Breast epithelium (tissue), 4 donors: ENCODE measurements at places on chromosomes 1 and 21.

GRCh38 chr1:19802269-19802668 is 2.6 kb upstream of the TMCO4 start:
- H3K27me3 ChIP-seq: no peaks in the 10 kb centered on the region
- no peak overlapping the region for H3K27ac ChIP-seq
- H3K4me3 ChIP-seq: no peak overlapping the region

GRCh38 chr1:205584732-205585131 is 47.1 kb downstream of the ELK4 start:
- no peak for DNase-seq
- H3K36me3 ChIP-seq: no peaks in the 10 kb centered on the region
- H3K4me3 ChIP-seq: no peak overlapping the region
- H3K4me1 ChIP-seq: no peaks in the 10 kb centered on the region

DNA sequence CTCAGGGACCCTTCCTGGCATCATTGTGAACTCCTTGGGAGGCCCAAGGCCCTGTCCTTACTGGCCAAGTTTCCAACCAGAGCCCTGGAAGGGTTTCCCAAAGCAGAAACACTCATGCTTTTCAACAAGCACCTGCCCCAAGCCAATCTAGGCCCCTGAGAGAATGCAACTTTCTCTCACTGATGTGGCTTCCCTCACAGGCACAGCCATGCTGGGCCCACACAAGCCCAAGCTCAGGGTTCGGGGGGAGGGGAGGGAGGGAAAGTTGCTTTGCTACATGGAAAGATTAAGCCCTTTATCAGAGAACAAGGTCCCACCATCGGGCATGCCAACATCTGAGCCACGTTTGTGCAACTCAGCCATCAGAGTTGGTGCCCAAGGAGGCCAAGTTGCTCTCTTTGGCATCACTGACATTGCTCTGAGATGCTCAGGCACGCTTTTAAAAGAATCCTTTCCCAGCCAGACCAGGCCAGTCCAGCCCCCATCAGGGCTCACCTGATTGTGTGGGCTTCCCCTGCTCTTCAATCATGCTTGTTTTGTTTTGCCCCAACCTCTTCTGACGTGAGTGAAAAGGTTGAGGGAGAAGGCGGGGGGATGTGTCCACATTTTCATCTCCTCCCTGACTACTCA is 43.5 kb downstream of the RIMS3 start:
- peak; percentile 31 for DNase-seq
- H3K4me1 ChIP-seq: no peaks in the 10 kb centered on the region
- no peak overlapping the region for H3K4me3 ChIP-seq
- no peaks in the 10 kb centered on the region for H3K36me3 ChIP-seq
- H3K27me3 ChIP-seq: no peaks in the 10 kb centered on the region

GRCh38 chr21:44354775-44355771 is 1.7 kb downstream of the TRPM2 start:
- no peak overlapping the region for H3K4me3 ChIP-seq
- peaks cover 38% of the 10 kb centered on the region for H3K27me3 ChIP-seq
- DNase-seq: no peak

GRCh38 chr1:12161662-12162458 is 4.9 kb upstream of the TNFRSF1B start:
- no peaks in the 10 kb centered on the region for H3K4me1 ChIP-seq
- H3K36me3 ChIP-seq: no peaks in the 10 kb centered on the region
- no peaks in the 10 kb centered on the region for H3K27me3 ChIP-seq
- H3K4me3 ChIP-seq: no peak overlapping the region
- peak; percentile 73 for DNase-seq

GRCh38 chr1:171898941-171899340 is 57.6 kb downstream of the DNM3 start:
- no peaks in the 10 kb centered on the region for H3K36me3 ChIP-seq
- H3K27ac ChIP-seq: peak overlapping the region; percentile 39
- H3K27me3 ChIP-seq: no peaks in the 10 kb centered on the region
- DNase-seq: no peak
- no peaks in the 10 kb centered on the region for H3K4me1 ChIP-seq
- no peak overlapping the region for H3K4me3 ChIP-seq

DNA sequence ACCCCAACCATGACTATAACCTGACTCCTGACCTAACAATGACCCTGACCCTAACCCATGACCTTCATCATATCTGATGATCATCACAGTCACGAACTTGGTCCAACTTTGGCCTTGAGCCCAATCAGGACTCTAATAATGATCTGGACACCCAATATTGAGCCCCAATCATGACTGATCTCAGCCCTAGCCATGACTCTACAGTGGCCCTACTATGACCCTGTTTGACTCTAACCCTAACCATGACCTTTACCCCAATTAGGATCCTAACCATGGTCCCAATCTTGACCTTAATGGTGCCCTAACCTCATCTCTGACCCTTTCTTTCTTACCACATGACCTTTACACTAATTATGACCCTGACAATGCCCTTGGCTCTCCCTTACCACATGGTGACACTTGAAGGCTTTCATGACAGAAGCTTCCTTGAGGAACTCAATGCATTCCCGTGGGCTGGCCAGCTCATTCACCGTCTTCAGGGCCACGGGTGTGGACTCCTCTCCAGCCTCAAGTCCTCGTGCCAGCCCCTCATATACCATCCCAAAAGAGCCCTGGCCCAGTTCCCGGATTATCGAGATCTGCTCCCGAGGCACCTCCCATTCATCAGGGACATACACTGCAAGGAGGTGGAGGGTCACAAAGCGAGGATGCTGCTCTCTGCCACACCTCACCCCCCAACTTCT is 16.2 kb downstream of the INSRR start:
- DNase-seq: no peak
- no peaks in the 10 kb centered on the region for H3K36me3 ChIP-seq
- H3K4me1 ChIP-seq: no peaks in the 10 kb centered on the region
- H3K4me3 ChIP-seq: no peak overlapping the region
- H3K27me3 ChIP-seq: peaks cover 40% of the 10 kb centered on the region

DNA sequence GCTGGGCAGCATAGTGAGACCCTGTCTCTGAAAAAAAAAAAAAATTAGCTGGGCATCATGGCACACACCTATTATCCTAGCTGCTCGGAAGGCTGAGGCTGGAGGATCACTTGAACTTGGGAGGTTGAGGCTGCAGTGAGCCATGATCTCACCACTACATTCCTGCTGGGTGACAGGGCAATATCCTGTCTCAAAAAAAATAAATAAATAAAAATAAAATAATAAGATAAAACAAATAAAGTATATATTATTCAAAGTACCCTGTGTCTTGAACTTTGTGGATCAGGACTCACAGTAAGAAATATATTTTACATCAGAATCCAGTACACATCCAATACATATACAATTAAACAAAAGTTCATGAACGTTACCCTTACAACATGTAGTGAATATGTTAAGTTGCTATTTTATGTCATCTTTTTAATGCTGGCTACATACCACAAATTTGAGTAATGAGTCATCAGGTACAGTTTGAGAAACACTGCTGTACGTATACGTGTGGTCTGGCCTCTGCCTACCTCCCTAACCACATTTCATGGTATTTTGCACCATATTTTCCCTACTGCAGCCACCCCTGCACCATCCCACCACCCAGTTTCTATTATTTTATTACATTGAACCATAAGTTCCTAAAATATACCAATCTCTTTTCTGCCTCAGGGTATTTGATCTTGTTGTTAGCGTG is 4.4 kb downstream of the NME7 start:
- no peak for DNase-seq
- no peak overlapping the region for H3K27ac ChIP-seq
- no peaks in the 10 kb centered on the region for H3K27me3 ChIP-seq
- H3K36me3 ChIP-seq: no peaks in the 10 kb centered on the region
- H3K4me3 ChIP-seq: no peak overlapping the region

DNA sequence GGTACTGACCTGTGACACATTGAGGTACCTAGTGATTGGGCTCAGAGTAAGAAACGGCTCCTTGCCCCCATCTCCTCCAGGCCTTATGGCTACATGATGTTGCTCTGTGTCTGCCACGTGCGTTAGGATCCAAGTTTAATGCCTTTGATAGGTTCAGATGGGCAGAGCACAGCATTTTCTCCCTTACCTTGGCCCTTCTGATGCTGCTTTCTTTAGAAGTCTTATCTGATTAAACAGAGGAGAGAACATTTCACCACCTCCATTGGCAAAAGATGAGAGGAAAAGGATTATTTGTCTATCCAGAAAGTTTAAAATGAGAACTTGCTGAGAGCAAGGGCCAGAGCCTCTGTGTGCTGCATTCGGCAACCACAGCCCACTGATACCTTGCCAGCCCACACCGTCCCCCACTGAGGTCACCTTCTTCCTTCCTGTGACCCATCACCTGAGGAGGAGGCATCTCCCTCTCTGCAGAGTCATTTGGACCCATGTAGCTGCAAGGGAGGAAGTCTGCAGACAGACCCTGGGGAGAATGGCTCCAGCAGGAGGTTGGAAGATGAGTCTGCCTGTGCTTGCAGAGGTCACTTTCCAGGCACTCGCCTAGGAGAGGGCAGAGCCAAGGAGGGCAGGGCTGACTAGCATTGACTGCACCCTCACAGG is 16.7 kb downstream of the SHISA4 start:
- peak overlapping the region; percentile 89 for H3K27ac ChIP-seq
- peak overlapping the region; percentile 15 for H3K4me3 ChIP-seq
- H3K36me3 ChIP-seq: no peaks in the 10 kb centered on the region
- H3K27me3 ChIP-seq: no peaks in the 10 kb centered on the region
- no peaks in the 10 kb centered on the region for H3K4me1 ChIP-seq

GRCh38 chr1:17944646-17945045 is 163.0 kb upstream of the IGSF21 start:
- no peaks in the 10 kb centered on the region for H3K27me3 ChIP-seq
- no peak overlapping the region for H3K4me3 ChIP-seq
- H3K4me1 ChIP-seq: no peaks in the 10 kb centered on the region
- no peaks in the 10 kb centered on the region for H3K36me3 ChIP-seq

DNA sequence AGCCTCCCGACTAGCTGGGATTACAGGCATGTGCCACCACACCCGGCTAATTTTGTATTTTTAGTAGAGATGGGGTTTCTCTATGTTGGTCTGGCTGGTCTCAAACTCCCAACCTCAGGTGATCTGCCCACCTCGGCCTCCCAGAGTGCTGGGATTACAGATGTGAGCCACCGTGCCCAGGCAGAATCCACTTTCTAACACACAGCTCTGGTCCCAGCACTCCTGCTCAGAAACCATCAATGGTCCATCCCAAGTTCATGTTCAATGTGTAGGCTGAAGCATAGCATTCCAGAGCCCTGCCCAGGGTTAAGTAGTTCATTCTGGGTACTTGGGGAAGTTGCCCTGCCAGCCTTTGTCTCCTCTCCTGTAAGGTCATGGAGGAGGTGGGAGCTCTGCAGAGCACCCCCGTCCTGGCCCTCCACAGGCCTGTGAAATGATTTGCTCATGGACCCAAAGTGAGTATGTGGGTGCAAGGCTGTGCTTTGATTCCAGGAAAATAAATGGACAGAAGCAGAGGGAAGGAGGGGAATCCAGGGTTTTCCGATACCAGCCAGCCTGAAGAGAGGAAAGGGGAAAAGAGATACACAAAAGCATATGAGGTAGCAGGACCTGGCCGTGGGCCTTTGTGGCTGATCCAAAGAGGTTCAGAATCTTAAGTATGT is 55.2 kb downstream of the NENF start:
- H3K27ac ChIP-seq: peak overlapping the region; percentile 79
- no peaks in the 10 kb centered on the region for H3K27me3 ChIP-seq
- no peaks in the 10 kb centered on the region for H3K4me1 ChIP-seq
- no peaks in the 10 kb centered on the region for H3K36me3 ChIP-seq
- DNase-seq: peak; percentile 41

GRCh38 chr1:8871539-8871935 is 6.9 kb downstream of the ENO1 start:
- DNase-seq: no peak
- H3K4me1 ChIP-seq: peaks cover 38% of the 10 kb centered on the region
- H3K36me3 ChIP-seq: peaks cover 10% of the 10 kb centered on the region
- no peaks in the 10 kb centered on the region for H3K27me3 ChIP-seq

DNA sequence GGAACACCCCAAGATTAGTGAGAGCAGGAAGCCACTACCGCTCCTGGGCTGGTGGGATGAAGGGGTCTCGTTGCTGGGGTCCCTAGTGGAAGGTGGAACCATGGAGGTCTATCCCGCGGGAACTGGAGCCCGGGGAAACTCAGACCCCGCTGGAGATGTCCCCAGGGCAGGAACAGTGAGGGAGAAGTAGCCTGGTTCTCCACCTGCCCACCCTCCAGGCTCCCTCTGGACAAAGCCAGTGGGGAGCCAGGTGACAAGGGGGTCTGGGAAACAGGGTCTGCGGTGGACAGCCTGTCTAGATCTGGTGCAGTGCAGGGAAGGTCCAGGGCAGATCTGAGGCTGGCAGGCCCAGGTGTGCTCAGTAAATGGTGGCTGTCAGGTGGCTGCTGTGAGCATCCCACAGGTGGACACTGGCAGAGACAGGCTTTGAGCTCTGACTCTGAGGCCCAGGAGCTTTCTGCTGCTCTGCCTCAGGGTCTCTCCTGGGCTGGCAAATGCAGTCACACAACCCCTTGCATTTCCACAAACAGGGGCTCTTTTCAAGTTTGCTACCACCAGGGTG is 88.0 kb upstream of the TLR5 start:
- no peaks in the 10 kb centered on the region for H3K4me1 ChIP-seq
- no peak overlapping the region for H3K27ac ChIP-seq

- DNase-seq: no peak
- no peak overlapping the region for H3K27ac ChIP-seq
- H3K36me3 ChIP-seq: no peaks in the 10 kb centered on the region
- no peak overlapping the region for H3K4me3 ChIP-seq
- H3K4me1 ChIP-seq: no peaks in the 10 kb centered on the region
Measured at GRCh38 chr1:36851087-36851486, 183.2 kb downstream of the GRIK3 start.

DNA sequence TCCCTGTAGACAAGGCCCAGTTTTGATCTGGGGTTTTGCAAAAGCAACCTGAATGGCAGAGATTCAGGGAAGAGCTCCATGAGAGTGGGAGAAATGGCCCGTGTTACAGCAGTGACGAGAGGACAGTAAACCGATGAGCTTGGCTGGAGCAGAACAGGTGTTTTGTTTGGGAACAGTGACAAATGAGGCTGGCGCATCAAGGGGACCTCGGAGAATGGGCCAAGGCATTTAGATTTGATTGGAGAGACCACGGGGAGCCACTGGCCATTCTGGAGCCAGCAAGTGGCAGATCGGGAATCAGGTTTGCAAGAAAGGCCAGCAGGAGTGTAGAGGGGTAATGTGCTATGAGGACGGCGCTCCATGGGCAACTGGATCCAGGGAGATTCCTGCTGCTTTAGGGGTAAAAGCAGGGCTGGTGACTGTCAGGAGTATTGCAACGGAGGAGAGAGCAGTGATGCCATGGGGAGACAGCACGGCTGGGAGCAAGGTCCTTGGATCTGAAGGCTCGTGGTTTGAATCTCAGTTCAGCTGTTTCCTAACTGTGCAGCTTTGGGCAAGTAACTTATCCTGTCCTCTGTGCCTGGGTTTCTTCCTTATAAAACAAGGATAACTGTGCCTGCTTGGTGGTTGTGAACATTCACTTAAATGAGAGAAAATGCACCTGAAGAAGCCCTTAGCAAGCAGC is 9.9 kb upstream of the KLHDC7A start:
- no peak overlapping the region for H3K27ac ChIP-seq
- H3K36me3 ChIP-seq: no peaks in the 10 kb centered on the region
- no peak overlapping the region for H3K4me3 ChIP-seq
- DNase-seq: no peak

- DNase-seq: no peak
- H3K27me3 ChIP-seq: no peaks in the 10 kb centered on the region
- H3K27ac ChIP-seq: no peak overlapping the region
Measured at GRCh38 chr1:223344491-223344890, 19.5 kb downstream of the SUSD4 start.
